CD4-positive, alpha-beta T cell treated with Interferon gamma for 1 hour (primary cell): ENCODE measurements at places on chromosomes 12 and 14.

DNA sequence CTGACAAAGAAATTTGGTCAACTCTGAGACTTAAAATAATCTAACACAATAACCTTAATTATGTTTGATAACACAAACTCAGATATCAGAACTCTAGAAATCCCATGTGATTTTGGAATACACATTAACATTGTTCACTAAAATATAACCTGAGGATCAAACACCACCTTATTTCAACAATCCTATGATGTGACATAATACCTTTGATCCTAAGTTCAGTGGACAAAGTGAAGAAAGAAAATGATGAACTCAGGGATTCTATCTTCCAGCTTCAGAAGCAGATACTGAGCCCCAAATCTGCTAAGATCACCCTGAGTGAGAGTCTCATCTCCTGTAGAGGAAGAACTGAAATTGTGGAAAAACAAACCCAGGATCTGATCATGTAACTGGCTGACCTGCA, 35.7 kb upstream of the APOF start:
- no peak for DNase-seq

GRCh38 chr14:100982762-100983161, 79.2 kb upstream of the RTL1 start:
- DNase-seq = no peak

GRCh38 chr14:78107166-78107565, 63.0 kb upstream of the NRXN3 start:
- DNase-seq = no peak

DNA sequence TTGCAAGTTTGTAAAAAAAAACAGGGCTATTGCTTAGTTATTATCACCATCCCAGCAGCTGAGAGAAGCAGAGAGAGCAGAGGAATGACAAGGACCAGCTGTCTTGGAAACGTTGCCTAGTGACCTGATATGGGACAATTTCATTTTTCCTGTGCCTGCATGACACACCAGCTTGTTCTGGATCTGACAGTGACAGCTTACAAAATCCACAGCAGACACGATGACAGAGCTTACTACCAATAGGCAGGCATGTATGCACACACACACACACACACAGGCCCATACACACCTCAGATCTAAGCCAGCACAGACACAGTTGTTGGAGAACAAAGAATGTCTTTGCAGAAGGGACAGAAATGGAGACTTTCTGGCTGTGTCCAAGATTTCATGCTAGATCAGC, 25.4 kb downstream of the HSPB8 start:
- no peak for DNase-seq
